Activated CD8-positive, alpha-beta memory T cell treated with anti-CD3 and anti-CD28 coated beads, Interleukin-2, amount 50 U/mL, for 4 hours (primary cell): ENCODE measurements at places on chromosomes 5 and 9.

GRCh38 chr5:111699324-111699723 lies 57.7 kb downstream of the NREP start:
- no peak for DNase-seq

GRCh38 chr9:87139099-87139730 lies 191.9 kb upstream of the GAS1 start:
- DNase-seq = no peak

GRCh38 chr5:163189023-163189553 lies 248.3 kb upstream of the CCNG1 start:
- DNase-seq = no peak

DNA sequence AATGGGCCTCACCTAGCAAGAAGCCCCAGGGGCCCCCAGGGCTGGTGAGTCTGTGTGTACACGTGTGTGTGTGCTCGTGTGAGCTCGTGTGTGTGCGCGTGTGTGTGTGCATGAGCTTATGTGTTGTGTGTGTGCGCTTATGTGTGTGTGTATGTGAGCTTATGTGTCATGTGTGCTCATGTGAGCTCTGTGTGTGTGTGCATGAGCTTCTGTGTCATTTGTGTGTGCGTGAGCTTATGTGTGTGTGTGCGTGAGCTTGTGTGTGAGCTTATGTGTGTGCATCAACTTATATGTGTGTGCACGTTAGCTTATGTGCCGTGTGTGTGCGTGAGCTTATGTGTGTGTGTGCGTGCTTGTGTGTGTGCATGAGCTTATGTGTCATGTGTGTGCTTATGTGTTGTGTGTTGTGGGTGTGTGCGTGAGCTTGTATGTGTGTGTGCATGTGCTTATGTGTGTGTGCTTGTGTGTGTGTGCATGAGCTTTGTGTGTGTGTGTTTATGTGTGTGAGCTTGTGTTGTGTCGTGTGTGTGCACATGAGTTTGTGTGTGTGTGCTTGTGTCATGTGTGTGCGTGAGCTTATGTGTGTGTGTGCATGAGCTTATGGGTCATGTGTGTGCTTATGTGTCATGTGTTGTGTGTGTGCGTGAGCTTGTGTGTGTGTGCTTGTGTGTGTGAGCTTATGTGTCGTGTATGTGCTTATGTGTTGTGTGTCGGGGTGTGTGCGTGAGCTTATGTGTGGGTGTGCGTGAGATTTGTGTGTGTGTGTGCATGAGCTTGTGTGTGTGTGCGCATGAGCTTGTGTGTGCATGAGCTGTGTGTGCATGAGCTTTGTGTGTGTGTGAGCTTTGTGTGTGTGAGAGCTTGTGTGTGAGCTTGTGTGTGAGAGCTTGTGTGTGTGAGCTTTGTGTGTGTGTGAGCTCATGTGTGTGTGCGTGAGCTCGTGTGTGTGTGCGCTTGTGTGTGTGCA lies 16.7 kb upstream of the SLC2A6 start:
- no peak for DNase-seq

DNA sequence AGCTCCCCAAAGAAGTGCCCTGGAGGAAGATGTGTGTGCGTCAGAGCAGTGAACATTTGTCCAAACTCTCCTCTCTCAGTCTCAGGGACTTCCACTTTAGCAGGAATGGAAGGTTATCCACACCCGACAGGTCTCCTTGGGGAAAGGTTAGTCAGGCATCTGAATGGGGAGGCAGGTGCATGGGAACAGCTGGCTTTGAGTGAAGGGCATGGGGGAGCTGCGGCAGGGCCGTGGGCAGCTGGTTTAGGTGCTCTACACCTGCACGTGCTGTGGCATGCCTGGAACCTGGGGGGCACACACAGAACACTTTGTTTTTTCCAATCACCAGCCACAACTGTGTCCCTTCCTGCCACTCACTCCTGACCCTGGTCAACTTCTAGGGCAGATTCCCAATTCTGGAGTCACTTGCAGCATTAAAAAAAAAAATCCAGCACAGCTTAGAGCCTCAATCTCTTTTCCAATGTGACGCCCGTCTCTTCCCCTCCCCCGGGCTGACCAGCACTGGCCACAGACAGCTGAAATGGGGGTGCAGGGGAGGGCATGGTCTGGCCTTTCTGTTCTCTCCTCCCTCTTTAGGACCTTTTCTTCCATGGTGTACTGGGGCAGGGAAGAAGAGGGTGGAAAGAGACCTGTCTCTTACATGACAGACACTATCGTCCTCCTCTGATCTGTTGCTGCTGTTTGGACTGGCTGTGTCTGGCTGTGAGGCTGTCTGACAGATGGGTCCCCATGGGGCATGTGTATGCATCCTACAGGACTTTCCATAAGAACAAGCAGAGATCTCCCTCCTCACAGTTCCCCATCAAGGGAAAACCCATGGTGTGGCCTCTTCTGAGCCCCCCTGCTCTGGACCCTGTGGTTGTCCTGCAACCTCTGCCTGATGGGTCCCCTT lies 9.5 kb upstream of the IL3 start:
- peak; percentile 3 for DNase-seq

- no peak for DNase-seq
Observed at GRCh38 chr9:33472881-33473615, 676 bp downstream of the NOL6 start.

DNA sequence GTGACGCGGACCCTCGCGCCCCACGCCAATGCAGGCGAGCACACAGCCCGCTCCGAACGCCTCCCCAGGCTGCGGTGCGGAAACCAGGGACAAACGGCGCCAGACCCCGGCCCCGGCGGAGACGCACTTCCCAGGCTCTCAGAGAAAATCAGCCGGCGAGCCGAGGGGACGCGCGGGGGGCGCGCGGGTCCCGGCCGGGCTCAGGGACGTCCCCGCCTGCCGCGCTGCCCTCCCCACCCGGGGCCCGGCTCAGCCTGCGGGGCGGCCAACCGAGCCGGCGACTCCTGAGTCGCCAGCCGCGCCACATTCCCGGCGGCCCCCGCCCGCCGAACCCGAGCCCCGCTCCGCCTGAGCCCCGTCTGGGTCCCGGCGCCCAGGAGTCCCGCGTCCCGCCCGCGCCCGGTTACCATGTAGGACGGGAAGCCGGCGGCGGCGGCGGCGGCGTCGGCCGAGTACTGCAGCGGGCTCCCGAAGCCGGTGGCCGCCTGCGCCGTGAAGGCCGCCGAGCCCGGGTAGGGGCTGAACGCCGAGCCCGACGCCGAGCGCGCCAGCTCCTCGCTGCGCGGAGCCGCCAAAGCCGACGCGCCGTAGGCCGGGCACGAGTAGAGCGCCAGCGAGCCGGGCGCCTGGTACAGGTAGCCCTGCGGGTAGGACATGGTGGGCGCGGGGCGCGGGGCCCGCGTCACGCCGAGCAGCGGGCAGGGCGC lies 566 bp downstream of the IRX2 start:
- no peak for DNase-seq

GRCh38 chr5:79202076-79202475 lies 33.9 kb upstream of the JMY start:
- DNase-seq = no peak

GRCh38 chr5:89064736-89065135 lies 181.8 kb upstream of the MEF2C start:
- no peak for DNase-seq

DNA sequence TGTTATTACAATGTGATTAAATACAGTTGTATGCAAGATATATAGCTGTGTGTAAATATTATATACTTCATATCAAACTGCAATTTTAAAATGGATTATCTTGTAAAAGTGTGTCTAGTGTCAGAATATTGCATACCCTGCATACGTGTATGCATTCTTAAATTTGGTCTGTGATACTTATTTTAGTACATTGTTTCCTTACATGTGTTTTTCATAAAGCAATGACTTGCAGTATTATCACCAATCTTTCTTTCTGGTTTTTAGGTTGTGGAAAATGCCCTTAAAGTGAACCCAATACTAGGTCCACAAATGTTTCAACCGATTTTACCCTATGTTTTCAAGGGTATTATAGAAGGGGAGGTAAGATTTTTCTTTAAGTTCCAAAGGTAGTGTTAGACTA lies 28.5 kb upstream of the LRRC70 start:
- no peak for DNase-seq

- DNase-seq = no peak
Observed at GRCh38 chr9:76716085-76716672, 48.1 kb upstream of the PCA3 start.

DNA sequence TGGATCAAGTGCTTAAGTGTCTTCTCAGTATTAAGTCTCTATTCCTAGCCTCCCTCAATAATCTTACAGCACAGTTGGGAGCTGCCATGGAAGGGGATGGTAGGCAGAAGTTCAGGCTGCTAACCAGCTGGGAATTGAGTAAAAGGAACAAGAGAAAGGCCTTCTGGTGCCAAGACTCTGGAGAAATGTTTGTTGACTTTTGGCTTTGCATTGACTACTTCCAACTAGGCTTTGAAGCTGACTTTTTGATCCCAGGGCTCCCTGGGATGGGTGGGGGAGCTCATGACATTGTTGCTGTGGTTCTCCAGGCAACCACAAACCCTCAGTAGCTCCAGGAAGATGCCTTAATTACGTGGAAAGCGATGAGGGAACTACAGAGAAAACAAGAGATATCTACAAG lies 85.2 kb upstream of the HTR4 start:
- no peak for DNase-seq

DNA sequence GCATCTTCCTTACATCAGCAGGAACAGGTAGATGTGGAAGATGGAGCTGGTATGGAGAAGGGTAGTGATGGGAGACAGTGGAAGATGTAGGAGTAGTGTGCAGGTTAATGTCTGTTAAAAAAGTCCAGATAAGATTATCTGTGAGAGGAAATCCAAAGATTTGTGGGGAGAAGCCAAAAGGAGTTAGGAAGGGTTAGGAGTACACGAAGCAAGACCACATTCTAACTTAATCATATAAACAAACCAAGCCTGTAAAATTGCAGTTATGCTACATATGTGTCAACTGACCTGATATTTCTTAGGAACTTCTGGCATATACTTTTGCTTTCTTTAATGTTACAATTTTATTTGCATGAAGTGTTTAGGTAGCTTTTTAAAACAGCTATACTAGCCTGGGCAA lies 142.1 kb upstream of the DMRT1 start:
- DNase-seq = no peak

DNA sequence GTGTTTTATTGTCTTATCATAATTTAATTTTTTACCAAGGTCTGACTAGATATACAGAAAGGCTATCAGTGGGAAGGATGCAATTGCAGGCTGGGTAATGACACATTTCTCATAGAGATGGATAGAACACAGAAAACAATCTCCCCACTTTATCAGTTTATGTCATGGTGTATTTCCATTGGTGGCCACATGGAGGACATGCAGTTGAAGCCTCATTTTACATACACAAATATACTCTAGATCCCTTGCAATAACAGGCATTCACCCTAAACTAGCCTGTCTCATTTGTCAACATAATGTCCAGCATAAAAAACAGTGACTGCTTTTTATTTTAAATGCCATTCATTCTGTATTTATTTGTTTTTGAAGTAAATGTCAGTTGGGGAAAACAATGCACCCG lies 526.3 kb downstream of the GABRG2 start:
- no peak for DNase-seq

DNA sequence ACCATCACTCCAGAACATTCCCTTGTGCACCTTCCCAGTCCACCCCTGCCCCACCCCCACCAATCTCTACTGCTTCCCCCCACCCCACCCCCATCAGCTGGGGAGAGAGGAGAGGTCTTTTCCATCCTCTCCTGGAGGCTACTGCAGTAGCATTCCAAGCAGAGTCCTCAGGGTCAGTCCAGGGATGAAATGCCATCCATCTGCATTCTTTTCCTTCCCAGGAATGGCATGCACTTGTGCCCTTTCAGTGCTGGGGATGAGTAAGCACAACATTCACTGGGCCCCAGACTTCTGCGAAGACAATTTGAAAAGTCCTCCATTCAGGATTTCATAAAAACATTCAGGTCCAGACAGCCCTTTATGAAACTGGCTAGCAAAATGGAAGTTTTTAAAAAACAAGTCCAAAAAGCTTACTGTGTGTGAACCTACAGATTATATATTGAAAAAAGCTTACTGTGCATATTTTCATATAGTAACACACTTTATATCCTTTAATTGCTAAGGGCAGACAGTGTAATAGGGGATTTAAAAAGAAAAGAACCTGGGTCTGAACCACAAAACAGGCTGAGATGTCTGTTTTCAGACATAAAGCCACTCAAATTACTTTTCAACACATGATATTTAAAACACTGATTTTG lies 50.0 kb upstream of the GOLPH3 start:
- no peak for DNase-seq

DNA sequence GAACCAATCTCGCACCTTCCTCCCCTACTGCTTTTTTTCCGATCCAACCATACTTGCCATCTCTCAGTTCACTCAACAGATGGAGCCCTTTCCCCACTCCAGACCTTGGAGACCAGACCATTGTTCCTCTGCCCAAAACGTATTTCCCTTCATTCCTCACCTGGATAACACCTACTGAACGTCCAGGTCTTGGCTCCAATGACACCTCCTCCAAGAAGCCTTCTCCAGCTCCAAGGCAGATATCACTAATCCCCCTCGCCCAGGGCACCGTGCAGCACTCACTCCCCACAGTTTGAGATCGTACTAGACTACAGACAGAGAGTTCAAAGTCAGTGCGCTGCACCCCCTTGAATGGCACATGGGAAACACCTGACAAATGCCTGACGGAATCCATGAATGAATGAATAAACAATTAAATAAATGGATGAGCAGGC lies 47.1 kb upstream of the AKNA start:
- DNase-seq = no peak

GRCh38 chr9:79485258-79485657 lies 86.5 kb upstream of the TLE4 start:
- DNase-seq = no peak

GRCh38 chr5:36882250-36882649 lies 5.7 kb downstream of the NIPBL start:
- DNase-seq = no peak

- DNase-seq = no peak
Observed at GRCh38 chr5:142125963-142126362, 17.4 kb downstream of the NDFIP1 start.

DNA sequence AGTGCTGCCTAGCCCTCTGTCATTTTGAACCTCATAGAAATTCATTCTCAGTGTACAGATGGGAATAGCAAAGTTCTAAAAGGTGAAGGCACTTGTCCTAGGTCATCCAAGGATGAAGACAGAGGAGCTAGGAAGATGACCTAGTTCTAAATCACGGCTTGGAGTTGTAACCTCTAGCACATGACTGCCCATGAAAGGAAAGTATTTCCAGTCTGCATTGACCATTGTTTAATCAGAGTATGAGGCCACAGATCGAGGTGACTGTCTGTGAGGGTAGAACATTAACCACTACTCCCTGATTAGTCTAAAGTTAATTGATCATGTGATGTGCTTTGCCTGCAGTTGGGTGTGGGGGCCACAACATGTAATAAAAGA lies 674 bp upstream of the TNFSF15 start:
- no peak for DNase-seq

GRCh38 chr5:153459051-153459743 lies 31.3 kb upstream of the GRIA1 start:
- DNase-seq = no peak

GRCh38 chr5:14243766-14244165 lies 100.6 kb downstream of the TRIO start:
- DNase-seq = no peak
